ENCODE measurements at places on chromosomes 5 and 9. TPM values are rescaled to one million over a fixed set of nuclear protein-coding genes. Genes with fewer than 3 reads are reported as not detected.

DNA sequence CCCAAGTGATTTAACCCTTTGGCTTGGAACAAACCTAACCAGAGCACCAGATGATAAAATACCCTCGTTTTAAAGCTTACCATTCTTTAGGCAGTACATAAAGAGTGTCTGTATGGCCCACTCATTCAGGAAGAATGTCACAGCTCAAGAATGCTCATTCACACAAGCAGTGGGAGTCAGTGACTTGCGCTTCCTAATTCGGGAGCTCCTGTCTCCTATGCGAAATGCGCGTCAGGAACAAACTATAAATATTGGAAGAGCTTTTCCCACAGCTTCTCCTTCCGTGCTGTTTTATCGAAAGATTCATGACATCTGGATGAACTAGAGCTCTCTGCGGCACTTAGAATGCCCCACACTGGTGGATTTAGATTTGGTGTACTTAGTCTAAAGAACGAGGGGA is 66.6 kb downstream of the NTRK2 start:
- DNase-seq, result no peak

DNA sequence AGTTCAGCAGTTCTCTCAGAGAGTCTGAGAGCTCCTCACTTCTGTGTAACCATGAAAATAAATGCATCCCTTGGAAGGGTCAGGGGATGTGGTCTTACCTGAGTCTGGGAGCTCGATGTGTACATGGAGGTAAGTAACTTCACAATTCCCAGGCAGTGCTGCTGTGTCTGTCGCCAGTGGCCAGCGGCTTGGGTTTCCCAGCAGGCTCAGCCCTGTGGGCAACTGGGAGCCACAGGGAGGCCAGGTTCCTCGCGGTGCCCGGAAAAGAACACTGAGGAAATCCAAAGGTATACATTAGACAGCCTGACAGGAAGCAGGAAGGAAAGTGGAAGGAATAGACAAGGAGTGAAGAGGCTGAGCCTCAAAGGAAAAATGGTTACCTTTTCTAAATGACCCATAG is 62.2 kb downstream of the OSTF1 start:
- no peak for DNase-seq

- DNase-seq, result no peak
These were observed 898 bp downstream of the CAMSAP1 start for GRCh38 chr9:135906291-135907005.

Gene TPPP
- 15.5 TPM for total RNA-seq

- no peak for DNase-seq
These were observed 97.5 kb downstream of the DMXL1 start for GRCh38 chr5:119168401-119168800.

DNA sequence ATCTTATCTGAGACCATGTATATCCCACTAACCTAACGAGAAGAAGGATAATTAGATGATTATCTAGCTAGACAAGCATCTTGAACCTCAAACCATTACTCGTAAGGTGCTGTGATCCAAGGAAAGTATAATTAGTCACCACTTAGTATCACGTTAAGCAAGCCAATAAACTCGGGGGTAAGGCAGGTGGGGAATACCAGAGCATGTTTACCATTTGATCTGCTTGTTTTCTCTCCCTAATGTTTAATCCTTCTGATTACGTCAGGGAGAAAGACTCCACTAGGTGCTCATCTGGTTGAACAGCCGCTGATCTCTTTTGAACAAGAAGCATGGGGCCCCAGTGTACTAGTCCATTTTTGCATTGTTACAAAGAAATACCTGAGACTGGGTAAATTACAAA is 69.9 kb upstream of the SLC1A1 start:
- DNase-seq, result no peak

GRCh38 chr5:132525299-132525724 is 18.0 kb downstream of the IL5 start:
- DNase-seq, result no peak

GRCh38 chr5:56179442-56179841 is 53.7 kb downstream of the ANKRD55 start:
- no peak for DNase-seq

DNA sequence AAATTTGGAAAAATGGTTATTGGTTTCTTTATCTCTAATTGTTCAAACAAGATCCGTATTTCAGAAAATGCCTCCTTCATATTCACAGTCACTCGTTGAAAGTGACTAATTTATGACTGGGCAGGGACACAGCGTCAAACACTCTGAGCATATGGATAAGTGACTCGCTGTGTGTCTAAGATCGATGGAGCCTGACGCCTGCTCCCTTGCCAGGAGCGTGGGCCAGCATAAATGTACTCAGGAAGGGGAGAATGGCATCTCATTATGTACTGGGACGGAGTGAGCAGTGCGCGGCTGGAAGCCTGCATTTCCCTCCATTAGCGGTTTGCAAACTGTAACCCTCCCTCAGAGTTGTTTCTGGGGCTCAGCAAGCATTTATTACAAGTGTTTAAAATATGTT is 79.8 kb upstream of the CAST start:
- DNase-seq, result no peak

DNA sequence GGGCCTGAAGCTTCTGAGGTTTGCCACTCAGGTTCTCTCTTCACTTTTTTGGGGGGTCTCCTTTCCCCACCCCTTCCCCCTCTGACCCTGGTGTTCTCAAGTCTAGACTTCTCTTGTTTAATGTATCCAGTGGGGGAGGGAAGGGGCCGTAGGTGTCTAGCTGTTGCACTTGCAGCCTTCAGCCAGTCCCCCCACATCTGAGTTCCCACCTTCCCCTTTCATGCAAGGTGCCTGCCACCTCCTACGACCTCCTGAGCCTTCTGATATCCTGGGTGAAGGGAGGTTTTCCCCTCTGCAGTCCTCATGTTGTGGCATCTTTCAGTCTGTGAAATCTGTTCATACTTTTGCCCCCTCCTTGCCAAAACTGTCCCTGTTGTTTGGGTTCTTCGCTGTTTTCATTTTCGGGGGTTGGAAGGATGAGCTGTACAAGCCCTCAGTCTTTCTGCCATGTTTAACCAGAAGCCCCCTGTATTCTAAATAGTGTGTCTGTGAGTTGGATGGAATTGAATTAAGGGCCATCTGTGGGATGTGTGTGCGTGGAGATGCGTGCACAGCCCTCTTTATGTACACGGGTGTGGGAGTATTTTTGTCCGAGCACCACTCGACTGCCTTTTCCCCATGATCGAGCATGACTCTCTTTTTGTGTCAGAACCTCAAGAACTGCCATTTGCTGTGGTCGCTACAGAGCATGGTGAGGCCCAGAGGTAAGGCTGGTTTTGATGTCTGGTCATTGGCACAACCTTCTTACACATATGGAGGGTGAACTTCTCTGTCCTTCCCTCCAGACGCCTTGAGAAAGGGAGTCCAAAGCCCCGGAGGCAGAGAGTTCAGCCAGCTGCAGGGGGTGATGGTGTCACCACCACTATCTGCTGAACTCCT is 23.6 kb downstream of the PRRC2B start:
- DNase-seq, result no peak

Gene ZFYVE16
- 37.7 TPM for total RNA-seq

DNA sequence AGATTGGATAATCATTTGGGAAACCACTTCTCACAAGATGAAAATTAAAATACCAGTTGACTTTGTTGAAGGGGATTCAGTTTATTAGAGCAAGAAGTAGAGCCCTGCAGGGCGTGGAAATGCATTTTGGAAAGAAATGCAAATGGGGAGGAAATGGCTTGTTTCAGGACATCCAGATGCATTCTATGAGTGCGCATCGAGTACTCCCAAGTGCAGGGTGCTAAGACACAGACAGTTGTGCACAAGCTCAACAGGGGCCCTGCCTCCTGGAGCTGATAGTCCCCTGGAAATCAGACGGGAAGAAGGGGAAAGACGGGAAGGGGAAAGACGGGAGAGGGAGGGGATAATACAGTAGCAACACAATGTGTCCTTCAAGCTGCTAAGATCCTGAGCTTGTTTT is 64.0 kb downstream of the NSUN2 start:
- DNase-seq, result no peak

GRCh38 chr5:144144956-144145751 is 25.3 kb downstream of the YIPF5 start:
- no peak for DNase-seq

Gene DMGDH
- 3.3 TPM for total RNA-seq

Gene DND1
- total RNA-seq, result 0.35 TPM

DNA sequence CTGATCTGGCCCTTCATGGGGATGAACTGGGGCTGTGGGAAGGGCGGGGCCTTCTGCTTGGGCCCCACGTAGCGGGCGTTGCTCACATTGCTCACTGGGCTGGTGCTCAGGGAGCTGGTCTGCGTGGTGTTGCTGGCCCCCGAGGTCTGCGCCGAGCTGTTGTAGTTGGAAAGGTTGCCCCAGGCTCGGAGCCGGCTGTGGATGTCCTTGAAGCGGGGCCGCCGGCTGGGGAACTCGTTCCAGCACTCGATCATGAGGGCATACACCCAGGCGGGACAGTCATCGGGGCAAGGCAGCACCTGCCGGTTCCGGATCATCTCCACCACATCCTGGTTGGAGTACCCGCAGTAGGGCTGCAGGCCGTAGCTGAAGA is 226.0 kb downstream of the ROR2 start:
- DNase-seq, result no peak

Gene FBP2
- total RNA-seq, result 0.31 TPM

Gene CDO1
- total RNA-seq, result 41.4 TPM

Data from left cardiac atrium (tissue), 4 donors.